ENCODE measurements at places on chromosomes 5 and 9.

DNA sequence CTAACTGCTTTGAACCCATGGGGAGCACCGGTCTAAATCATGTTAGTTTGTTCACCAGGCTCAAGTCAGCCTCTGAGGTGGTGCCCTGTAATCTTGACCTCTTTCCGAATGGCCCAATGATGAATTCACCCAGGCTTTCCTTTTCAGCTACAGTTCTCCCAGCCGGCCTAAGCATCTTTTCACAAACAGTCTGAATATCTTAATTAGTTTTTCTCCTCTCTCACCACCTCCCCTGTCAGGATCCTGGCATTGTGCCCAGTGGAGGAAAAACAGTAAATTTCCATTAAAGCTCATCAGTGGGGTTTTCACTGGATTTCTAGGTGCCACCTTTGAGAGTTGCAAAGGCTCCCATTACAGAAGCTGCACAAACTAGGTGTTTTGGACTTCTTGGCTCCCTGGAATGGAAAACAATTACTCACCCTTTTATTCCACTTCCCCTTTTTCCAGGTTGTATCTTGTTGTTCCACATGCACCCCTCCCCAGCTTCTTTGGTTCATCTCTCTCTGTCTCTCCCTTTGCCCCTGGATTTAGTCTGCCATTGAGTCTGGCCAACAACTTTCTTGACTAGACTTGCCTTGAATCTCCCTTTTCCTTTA is 69.4 kb upstream of the ADAMTSL1 start:
- no peak for DNase-seq

DNA sequence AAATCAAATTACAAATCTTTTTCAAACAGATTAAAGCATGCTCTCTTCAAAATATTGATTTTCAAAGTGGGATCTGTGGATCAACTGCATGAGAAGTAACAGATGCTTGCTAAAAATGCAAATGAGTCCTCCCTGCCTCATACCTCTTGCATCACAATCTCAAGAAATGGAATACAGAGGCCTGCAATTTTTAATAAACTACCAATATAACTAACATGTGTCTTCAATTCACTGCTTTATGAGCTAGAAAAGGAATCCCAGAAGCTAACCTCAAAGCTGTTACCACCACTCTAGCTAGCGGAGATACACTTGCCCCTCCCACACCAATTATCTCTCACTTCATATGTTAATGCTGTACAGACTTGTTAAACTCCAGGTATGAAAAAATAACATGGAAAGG is 9.6 kb downstream of the OR13C5 start:
- DNase-seq, result no peak

DNA sequence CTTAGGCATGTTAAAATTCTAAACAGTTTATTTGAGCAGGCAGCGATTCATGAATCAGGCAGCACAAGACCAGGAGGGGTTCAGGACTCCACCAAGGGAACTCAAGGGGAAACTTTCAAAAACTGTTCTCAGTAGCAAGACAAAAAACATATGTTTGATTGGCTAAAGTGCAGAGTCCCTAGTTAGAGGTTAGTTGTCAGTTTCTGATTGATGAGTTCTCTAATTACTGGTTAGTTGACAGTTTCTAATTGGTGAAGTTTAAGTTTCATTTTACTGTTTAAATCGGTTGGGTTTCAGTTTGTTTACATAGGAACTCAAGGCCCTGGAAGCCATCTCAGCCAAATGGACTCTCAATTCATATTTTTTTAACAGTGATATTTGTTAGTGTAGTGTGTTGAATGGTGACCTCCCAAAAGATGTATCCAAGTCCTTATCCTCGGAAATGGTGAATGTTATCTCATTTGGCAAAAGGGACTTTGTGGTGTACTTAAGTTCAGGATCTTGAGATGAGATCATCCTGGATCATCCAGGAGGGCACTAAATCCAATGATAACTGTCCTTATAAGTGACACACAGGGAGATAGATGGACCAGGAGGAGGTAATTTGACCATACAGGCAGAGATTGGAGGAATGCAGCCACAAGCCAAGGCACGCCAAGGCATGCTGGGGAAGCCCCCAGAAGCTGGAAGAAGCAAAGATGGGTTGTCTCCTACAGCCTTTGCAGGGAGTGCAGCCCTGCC is 219.2 kb upstream of the RAI14 start:
- DNase-seq, result no peak

DNA sequence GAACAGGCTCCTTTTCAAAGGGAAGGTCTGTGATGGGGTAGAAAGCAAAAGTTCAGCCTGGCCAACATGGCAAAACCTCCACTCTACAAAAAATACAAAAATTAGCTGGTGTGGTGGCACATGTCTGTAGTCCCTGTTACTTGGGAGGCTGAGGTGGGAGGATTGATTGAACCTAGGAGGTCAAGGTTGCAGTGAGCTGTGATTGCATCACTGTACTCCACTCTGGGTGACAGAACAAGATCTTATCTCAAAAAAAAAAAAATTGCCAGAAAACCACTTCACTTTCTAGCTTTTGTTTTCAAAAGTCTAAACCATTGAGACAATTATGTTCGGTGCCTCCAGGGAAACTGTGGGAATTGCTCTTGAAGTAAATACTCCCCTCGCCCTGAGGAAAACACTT is 43.5 kb downstream of the S100Z start:
- DNase-seq, result no peak

- DNase-seq, result no peak
Observed at GRCh38 chr9:14415947-14416346, 102.0 kb upstream of the NFIB start.

GRCh38 chr9:95815961-95816360 is 59.5 kb upstream of the ERCC6L2 start:
- DNase-seq, result no peak

- DNase-seq, result no peak
Observed at GRCh38 chr9:14136646-14137370, 177.1 kb downstream of the NFIB start.

DNA sequence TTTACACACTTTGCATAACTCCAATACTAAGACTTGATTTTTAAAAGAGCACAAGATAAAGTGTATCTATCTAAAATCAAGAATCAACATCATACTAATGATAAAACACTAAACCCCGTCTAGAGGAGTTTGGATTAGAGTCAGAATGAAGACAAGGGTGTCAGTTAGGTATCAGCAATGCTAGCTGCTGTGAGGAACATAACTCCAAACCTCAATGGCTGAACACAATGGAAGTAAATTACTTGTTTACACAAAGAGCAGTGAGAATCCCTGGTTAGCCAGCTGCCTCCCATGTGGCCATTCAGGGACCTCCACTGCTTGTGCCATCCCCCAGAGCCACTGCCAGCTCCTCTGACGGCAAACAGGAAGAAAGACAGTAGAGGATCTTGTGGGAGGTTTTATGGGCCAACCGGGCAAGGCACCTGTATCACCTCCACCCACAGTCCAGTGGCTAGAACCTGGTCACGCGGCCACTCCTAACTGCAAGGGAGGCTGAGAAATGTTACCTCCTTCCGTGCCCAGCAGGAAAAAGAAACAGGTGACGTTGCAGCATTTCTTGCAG is 24.0 kb upstream of the GRHPR start:
- no peak for DNase-seq

- DNase-seq, result no peak
Observed at GRCh38 chr5:114430532-114430931, 68.7 kb downstream of the KCNN2 start.

DNA sequence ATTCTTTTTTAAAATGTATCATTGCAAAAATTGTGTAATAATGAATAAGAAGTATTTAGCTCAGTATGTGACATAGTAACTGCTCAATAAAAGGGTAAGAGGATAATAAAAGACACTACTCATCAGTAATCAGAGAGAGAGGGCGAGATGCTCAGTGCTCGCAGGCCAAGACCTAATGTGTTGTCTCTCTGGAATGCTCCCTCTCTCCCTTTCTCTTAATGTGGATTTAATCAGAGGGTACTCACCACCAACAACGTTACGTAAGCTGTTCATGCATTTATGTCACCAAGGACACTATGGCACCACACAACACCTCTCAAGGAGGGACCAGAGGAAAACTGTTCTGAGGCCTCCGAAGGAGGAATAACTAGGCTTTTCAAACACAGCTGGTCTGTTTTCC is 42.5 kb downstream of the WHRN start:
- no peak for DNase-seq

GRCh38 chr5:172549696-172550095 is 91.4 kb upstream of the NEURL1B start:
- no peak for DNase-seq

GRCh38 chr9:129349665-129349947 is 171.5 kb upstream of the IER5L start:
- DNase-seq, result no peak

DNA sequence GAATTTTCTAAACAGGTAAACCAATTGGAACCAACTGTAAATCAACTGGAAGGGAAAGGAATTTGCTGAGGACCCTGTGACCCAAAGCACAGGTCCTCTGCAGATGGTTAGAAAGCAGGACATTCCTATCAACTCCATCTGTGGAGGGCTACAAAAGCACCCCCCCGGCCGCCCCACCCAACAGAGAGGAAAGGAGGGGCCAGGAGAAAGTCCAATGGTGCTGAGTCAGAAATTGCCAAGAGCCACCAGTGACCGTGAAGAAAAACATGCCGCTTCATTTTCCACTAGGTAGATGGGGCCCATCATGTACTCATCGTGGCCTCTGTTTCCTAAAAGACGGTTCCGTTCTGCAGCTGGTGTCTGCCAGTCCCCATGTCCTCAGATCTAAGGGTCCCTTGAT is 66.3 kb downstream of the RAPGEF1 start:
- no peak for DNase-seq

DNA sequence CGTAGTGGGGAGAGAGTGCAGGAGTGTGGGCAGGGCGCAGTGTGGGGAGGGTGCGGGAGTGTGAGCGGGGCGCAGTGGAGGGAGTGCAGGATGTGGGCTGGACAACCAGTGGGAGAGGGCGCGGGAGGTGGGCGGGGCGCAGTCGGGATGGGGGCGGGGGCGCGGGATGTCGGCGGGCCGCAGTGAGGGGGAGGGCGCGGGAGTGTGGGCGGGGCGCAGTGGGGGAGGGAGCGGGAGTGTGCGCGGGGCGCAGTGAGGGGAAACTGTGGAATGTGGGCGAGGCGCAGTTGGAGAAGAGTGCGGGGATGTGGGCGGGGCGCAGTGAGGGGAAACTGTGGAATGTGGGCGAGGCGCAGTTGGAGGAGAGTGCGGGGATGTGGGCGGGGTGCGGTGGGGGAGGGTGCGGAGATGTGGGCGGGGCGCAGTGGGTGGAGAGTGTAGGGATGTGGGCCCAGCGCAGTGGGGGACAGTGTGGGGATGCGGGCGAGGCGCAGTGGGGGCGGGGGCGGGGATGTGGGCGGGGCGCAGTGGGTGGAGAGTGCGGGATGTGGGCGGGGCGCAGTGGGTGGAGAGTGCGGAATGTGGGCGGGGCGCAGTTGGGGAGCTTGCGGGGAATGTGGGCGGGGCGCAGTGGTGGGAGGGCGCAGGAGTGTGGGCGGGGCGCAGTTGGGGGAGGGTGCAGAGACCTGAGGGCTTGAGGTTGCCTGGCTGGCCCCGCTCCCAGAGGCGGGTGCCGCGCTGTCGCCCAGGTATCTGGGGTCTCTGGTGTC is at the start of gene NXNL2:
NXNL2 (plus strand) TSS at position 723 of the 770 bp plus-strand sequence. CDS start 257 bp downstream, outside the sequence.
- no peak for DNase-seq

GRCh38 chr9:94017939-94018531 is 62.9 kb upstream of the BARX1 start:
- no peak for DNase-seq

- DNase-seq, result no peak
Observed at GRCh38 chr5:154524859-154525258, 46.8 kb upstream of the HAND1 start.

DNA sequence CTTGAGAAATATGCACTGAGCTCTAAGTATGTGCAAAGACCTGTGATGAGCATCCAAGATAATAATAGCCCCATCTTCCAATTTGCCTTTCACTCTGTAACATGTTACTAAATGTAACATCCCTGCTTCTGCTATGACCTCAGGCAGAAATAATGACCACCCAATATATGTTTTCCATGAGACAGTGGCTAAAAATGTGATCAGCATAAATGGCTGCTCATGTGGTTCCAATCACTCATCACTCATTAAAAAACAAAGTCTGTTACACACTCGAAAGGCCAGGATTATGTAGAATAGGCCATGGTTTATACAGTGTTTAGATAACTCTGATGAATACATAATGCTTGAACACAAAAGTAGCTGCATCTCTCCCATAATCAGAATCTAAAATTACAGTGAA is 71.4 kb upstream of the MOCS2 start:
- DNase-seq, result no peak

DNA sequence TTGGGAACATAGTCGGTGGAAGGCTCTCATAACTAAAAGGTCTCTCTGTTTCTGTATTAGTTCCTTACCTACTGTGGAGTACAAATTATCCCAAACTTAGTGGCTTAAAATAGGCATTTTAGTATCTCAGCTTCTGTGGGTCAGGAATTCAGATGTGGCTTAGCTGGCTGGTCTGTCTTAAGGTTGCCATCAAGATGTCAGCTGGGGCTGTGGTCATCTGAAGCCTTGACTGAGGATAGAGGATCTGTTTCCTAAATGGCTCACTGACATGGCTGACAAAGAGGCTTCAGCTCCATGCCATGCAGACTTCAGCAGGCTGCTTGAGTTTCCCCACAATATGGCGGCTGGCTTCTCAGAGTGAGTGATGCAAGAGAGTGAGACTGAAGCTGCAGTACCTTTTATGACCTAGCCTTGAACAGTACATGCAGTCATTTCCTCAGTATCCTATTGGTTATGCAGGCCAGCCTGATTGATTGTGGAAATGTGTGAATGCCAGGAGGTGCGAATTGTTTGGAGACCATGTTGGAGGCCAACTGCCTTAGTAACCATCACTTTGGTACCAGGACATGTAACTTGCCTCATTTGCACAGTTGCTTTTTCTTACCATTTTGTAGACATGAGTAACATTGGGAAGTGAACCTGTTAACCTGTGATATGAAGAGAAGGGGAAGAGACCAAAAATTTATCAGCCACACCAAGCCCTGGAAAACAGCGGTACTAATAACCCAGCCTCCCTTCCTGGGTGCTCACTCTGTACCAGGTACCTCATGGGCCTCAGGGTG is 152.8 kb upstream of the IER5L start:
- DNase-seq, result no peak
